ENCODE measurements at places on chromosomes 2 and 18.

- DNase-seq = no peak
Observed at GRCh38 chr2:136207665-136208064, 89.7 kb upstream of the CXCR4 start.

DNA sequence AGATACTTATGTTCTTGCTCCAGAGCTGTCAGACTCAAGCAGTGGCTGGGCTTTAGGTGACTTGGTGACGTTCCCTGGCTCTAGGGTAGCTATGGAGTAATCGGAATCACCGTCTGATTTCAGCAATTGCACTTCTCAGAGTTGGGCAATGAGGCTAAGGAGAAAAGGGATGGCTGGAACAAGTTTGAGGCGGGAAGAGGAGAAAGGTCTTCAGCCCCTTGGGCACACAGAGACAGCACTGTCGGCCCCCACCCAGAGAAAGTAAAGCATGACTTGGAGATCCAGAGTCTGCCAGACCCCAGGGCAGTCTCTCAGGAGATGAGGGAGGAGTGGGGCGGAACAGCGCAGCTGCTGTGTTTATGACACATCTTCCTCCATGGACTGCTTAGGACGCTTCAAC lies 114.5 kb downstream of the KLHL29 start:
- DNase-seq = no peak

DNA sequence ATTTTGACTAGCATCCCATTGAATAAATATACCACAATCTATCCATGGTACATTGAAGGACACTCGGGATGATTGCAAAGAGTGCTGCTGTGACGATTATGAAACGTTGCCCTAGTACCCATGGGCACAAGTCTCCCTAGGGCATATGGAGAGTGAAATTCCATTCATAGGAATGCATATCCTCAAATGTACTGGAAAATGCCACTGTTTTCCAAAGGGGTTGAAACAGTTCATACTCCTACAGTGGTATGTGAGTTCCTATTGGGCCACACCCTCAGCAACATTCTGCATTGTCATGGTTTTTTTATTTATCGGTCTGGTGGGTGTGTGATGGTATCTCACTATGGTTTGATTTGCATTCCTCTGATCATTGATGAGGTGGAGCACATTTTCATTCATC lies 130.6 kb downstream of the TWIST2 start:
- DNase-seq = no peak

DNA sequence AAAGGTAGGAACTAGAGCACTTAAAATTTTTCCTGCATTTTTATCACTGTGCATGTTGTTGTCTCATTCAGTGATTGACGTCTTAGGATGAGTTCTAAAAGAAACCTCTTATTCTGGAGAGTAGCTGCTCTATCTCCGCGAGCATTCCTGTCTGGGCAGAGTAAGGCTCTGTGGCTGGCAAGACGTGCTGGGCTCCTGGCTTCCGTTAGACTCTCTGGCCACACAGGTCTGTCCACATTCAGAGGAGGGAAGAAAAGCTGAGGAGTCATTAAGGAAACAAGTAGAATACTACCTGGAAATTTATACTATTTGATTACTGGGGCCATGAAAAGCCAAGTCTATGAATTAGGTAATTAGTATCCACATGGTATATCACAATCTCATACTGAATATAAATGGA lies 138.0 kb upstream of the DNMT3A start:
- DNase-seq = no peak

GRCh38 chr2:64212346-64212745 lies 68.1 kb upstream of the PELI1 start:
- no peak for DNase-seq

DNA sequence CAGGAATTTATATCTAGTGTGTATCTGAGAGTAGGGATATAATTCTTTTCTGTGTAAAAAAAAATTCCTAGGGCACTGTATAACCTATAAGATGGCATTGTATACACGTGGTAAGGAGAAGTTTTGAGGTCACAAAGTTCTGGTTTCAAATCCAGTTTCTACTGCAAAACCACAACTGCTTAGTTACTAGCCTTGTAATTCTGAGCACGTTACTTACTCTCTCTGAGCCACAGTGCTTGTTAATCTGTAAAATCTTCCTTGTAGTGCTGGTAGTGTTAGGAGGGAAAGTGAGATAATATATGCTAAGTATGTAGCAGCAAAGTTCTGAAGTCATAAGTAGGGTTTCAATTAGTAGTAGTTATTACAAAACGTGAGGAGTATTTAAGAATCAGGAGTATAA lies 175.4 kb downstream of the SATB2 start:
- DNase-seq = no peak

DNA sequence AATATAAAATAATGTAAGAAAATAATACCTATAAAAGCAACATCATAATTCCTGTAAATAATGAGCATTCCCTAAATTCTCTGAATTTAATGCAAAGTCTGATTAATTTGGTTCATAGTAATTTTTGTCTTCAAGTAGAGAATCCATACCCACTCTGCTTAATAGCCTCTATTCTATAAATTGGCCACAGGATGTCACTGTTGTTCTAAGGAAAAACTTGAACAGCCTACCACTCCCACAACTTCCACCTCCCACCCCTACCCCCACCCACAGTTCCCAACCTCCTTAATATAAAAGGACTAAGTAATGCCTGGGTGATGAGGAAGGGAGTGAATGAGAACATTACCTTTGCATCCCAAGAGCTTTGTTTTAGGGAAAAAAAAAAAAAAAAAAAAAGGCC lies 27.2 kb upstream of the BBS5 start:
- DNase-seq = no peak

DNA sequence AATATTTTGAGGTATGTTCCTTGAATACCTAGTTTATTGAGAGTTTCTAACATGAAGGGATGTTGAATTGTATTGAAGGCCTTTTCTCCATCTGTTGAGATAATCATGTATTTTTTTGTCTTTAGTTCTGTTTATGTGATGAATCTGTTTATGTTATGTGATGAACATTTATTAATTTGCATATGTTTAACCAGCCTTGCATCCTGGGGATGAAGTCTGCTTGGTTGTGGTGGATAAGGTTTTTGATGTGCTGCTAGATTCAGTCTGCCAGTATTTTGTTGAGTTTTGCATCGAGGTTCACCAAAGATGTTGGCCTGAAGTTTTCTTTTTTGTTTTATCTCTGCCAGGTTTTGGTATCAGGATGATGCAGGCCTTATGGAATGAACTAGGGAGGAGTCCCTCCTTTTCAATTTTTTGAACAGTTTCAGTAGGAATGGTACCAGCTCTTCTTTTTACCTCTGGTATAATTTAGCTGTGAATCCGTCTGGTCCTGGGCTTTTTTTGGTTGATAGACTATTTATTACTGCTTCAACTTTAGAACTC lies 71.9 kb downstream of the EPC2 start:
- no peak for DNase-seq

GRCh38 chr2:176531608-176532007 lies 262.4 kb downstream of the MTX2 start:
- DNase-seq = no peak

- DNase-seq = no peak
Observed at GRCh38 chr2:206974551-206974950, 35.2 kb downstream of the CPO start.

GRCh38 chr2:177407031-177407430 lies 14.5 kb downstream of the AGPS start:
- no peak for DNase-seq

DNA sequence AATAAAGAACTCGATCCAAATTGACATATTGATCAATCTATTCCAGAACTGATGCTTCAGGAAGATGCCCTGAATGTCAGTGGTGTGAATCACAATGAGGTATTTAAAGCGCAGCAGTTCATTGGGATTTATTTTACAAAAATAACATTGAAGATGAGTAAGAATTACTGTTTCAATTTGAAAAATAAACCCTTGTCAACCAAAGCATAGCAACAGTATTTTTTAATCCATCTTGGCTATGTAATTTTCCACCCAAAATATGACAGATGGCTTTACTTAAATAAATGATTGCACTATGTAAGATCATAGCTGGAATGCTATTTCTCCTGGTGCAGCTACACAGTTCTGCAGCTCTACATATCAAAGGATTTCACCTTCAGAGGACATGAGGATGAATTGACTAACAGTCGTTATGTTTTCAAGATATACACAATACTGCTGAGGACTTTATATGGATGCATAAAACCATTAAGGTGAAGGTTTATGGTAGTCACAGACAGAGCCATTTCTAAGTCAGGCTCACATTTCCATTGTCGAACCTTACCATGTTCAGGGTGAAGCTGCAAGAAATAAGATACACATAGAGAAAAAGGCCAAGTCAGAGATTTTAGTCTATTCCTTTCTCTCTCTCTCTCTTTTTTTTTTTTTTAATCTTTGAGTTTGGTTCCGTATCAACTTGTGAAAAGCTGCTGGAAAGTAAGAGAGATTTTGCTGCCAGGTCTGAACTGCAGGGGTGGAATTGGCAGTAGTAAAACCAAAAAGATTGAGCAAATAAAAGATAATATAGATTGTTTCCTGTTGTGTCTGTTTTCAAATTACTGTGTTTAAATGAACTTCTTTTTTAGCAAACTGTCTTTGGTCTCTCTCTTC lies 398.0 kb upstream of the CDH20 start:
- DNase-seq = no peak

DNA sequence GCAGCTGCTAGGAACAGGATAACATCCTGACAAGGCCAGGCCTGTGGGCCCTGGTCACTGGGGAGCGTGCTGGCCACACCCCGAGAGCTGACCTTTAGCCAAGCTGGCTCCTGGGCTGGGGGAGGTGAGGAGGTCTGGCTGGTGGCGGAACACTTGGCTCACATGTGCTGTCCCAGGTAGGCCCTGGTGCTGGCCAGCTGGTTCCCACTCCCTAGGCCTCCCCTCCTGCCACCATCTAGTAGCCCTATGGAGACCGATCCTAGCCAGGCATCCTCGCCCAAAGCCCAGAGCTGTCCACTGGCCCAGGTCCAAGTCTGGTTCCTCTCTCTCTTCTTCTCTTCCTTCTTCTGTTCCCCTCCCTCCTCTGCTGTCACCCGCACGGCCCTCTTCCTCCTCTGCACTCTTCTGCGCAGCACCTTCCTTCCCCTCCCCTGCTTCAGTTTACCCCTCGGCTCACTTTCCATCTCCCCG lies 52.4 kb downstream of the TNS1 start:
- DNase-seq = no peak

- no peak for DNase-seq
Observed at GRCh38 chr18:48859311-48860268, 91.2 kb downstream of the SMAD7 start.

- DNase-seq = no peak
Observed at GRCh38 chr2:111656894-111657293, 227.1 kb downstream of the ANAPC1 start.

DNA sequence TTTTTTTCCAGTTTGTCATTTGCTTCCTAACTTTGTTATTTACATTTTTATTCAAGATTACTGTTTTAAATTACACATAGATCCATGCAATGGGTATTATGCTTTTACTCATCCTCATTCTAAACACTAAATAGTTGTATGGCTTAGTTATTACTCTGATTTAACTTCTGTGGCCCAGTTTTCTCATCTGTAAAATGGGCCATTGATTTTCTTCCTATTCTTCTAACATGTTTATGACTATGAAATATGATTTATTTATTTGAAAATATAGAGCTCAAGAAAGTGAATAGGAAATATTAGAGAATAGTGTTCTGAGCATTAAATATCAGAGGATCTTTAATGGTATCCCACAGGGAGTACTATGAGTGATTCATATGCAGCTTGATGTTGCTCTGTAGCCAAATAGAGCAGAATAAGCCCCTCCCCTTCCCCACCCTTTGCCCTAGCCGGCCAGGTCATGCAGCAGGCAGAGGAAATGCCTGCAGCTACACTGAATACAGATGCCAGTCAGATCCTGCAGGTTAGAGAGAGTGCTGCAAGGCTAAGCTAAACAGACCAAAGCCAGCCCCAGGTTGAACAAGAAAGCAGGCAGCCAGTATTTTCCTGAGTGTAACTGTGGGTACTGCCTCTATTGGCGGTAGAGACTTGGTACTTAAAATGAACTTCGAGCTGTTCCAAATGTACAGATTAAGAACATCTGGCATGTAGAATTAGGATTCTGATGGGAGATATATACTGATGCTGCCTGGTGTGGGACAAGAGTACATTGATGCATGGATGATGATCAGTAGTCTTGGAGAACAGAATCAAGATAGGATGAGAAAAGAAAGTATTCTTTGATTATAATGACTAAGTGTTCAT lies 11.7 kb upstream of the ACYP2 start:
- DNase-seq = no peak

DNA sequence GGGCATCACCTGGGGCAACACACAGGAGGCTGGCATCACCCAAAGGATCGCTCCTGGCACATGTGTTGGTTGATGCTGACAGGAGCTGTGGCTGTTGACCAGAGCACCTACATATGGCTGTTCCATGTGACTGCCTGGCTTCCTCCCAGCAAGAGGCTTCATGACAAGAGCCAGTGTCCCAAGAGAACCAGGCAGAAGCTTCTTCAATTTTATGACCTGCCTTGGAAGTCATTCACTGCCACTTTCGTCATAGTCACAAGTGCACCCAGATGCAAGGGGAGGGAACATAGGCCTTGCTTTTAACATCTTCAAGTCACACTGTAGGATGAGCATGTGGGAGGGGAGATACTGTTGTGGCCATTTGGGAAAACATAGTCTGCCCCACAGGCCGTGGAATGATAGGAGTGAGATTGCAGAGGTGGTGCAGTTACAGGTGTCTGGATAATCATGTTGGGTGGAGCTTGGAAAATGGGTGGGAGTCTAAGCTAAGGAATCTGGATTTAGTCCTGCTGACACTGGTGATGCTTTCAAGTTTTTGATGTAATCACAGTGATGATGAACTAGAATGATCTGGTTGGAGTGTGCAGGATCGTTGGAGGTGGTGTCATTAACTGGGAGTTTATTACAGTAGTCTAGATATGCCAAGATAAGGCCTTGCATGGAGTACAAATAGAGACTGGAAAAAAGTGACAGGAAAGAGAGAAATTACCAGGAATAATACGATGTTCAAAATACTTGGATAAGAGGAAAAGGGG lies 107.0 kb downstream of the RAPGEF4 start:
- no peak for DNase-seq

GRCh38 chr2:11312770-11313471 lies 31.5 kb downstream of the ROCK2 start:
- DNase-seq = no peak

GRCh38 chr2:205054789-205055188 lies 509.5 kb downstream of the PARD3B start:
- no peak for DNase-seq

DNA sequence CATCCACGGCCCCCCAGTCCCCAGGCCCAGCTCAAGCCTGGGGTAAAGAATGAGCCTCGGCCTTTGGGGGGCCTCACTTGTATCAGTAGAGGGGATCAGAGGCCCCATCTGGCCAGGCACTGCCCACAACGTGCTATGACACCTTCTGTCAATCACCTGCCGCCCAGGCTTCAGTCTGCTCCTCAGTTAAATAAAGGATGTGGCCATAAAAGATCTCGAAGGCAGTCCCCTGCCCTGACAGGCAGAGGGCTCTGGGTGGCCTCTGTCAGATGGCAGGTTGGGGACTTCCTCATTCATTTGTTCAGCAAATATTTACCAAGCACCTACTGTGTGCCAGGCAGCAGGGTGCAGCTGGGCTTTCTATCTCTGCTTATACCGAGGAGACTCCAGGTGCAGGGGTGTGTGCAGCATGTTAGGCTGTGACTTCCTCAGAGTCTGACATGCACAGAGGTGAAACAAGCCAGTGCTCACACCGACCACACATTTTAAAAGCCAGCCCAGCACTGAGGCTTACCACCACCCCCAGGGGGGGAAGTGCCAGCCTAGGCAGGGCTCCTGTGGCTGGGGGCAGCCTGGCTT lies 166.4 kb downstream of the GALNT1 start:
- DNase-seq = no peak

Measured in stimulated activated CD8-positive, alpha-beta memory T cell treated with anti-CD3 and anti-CD28 coated beads, Interleukin-7, amount 100 ng/mL, for 1 hour (primary cell).